Activated CD4-positive, alpha-beta T cell treated with anti-CD3 and anti-CD28 coated beads, Interleukin-2, amount 10 ng/mL, durations not matched to agents 7 days and 5 days (primary cell): ENCODE measurements at places on chromosomes 5 and 9.

DNA sequence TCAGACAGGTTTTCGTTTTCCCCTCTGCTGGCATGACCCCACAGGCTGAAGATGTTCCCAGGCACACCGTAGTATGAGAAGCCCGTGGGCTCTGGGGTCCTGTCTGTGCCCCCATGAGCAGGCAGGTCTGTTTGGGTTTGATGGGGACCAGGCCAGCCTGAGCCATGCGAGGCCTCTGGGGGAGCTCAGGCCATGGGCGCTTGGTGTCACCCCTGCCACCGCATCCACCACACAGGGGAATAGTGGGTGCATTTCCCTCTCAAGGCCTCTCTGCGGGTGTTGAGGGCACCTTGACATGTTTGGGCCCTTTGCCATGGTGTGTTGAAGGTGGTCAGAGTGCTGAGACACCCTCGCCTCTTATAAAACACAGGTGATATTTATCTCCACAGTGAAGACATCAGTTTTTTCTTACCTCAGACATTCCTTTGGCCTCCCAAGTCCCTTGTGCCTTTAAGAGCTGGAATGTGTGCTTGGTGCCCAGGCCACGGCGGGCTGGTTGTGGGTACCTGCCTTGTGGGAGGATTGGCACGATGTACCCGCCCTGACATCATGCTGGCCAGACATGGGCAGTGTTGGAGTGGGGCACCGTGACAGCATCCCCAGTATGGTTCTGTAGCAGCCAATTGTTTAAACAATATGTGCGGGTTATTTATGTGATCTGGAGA lies 68.3 kb downstream of the WNK2 start:
- DNase-seq, result no peak

DNA sequence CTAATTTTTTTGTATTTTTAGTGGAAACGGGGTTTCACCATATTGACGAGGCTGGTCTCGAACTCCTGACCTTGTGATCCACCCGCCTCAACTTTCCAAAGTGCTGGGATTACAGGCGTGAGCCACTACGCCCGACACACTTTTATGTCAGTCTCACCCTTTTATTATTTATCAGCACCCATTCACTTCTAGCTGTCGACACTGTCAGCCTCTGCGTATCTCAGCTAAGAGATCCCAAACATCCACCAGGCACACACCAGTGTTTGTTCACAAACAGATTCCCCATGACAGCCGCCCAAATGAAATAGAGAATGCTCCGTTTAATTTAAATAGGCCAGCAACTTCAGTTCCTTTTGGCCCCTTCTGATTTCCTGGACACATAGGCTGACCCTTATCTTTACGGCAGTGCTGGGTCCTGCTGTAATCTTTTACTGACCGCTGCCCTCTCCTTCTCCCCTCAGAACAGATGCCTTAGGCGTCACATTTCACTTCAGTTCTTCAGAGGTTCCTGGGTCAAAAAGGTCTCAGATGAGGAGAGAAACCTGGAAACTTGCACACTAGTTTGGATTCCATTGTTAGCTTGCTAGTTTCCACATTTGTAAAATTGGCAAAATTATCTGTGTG lies 43.1 kb upstream of the CKMT2 start:
- no peak for DNase-seq

DNA sequence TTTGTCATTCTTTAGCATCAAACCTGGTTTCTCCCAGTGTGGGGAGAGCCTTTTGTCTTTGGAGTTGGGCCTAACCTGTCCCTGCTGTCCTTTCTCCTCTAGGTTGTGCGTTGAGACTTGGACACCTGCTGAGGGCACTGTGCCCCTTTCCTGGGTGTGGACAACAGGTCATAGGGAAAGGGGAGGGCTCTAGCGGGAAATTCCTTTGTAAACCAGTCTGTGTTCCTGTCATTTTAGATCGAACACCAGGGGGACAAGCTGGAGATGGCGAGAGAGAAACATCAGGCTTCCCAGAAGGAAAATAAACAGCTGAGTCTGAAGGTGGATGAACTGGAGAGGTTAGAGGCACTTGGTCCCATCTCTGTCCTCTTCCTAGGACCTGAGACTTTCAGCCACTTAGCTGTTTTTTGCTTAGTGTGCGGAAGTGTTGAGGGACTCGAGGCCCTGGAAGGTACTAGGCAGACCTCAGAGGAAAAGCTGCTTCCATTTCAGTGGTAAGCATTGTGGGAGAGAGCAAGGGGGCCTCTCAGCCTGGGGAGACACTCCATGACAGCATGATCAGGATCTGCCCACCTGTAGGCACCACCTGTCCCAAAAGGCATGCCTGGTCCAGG lies 8.6 kb upstream of the GLE1 start:
- no peak for DNase-seq

GRCh38 chr9:132487351-132487791 lies 77.4 kb downstream of the CFAP77 start:
- DNase-seq, result peak; percentile 49

- DNase-seq, result no peak
Measured at GRCh38 chr5:57717555-57717954, 234.9 kb upstream of the ACTBL2 start.

- DNase-seq, result no peak
Measured at GRCh38 chr9:86075132-86076109, 23.9 kb downstream of the GOLM1 start.

DNA sequence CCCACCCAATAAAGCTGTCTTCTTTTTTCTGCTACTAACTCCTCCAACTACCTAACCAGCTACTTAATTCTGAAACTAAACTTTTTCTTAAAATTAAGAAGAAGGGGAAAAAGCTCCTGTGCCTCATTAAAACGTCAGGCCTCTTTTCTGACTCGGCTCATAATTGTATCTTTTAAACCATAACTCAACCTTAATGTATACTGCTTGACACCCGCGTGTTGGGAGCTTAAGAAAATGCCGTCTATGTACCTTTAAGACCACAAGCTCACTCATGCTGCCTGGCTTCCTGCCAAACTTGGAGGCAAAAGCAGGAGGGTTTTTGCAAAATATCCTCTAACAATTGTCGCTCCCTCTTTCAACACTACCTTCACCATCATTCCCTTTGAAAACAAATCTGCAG lies 5.0 kb downstream of the EBF1 start:
- DNase-seq, result peak; percentile 77

DNA sequence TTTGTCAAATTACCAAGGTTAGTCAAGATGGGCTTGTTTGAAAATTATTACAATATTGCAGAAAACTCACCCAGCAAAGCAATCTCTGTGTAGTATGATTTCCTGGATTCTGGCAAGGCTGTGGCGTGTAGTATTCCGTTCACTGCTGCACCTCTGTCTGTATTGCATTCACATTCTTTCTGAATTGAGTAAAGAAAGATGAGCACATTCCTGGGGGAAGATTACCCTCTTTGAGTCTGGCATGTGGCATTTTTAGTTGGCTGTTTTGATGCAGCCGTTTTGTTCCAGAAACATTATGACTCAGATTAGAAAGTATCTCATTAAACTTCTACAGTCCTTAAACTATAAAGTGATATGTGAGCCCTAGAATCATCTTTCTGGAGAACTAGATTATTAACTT lies 197.7 kb downstream of the TENT4A start:
- DNase-seq, result no peak

- no peak for DNase-seq
Measured at GRCh38 chr5:73859696-73860095, 233.7 kb downstream of the ARHGEF28 start.

- no peak for DNase-seq
Measured at GRCh38 chr5:15702102-15702501, 202.1 kb downstream of the FBXL7 start.

DNA sequence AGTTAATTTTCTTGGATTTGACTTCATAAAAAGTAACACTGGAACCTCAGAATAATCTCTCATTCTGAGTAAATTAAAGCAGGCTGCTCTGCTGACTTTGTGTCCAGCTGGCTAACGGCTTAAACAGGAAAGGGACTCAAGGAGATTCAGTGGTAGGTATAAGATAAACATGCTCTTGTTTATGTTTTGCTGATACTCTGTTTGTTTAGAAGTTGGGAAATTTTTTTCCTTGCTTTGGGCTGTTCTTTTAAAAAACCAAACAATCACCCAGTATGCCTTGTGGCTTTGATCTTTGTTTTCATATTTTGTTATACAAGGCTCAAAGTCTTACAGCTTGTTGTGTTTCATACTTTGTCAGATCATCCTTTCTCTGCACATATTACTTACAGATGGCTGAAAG lies 237.6 kb upstream of the RIOK2 start:
- DNase-seq, result no peak

DNA sequence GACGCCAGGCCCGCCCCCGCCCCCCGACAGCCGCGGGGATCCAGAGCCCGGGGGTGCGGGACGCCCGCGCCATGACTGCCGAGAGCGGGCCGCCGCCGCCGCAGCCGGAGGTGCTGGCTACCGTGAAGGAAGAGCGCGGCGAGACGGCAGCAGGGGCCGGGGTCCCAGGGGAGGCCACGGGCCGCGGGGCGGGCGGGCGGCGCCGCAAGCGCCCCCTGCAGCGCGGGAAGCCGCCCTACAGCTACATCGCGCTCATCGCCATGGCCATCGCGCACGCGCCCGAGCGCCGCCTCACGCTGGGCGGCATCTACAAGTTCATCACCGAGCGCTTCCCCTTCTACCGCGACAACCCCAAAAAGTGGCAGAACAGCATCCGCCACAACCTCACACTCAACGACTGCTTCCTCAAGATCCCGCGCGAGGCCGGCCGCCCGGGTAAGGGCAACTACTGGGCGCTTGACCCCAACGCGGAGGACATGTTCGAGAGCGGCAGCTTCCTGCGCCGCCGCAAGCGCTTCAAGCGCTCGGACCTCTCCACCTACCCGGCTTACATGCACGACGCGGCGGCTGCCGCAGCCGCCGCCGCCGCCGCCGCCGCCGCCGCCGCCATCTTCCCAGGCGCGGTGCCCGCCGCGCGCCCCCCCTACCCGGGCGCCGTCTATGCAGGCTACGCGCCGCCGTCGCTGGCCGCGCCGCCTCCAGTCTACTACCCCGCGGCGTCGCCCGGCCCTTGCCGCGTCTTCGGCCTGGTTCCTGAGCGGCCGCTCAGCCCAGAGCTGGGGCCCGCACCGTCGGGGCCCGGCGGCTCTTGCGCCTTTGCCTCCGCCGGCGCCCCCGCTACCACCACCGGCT lies 1.0 kb downstream of the FOXE1 start:
- DNase-seq, result peak; percentile 70

DNA sequence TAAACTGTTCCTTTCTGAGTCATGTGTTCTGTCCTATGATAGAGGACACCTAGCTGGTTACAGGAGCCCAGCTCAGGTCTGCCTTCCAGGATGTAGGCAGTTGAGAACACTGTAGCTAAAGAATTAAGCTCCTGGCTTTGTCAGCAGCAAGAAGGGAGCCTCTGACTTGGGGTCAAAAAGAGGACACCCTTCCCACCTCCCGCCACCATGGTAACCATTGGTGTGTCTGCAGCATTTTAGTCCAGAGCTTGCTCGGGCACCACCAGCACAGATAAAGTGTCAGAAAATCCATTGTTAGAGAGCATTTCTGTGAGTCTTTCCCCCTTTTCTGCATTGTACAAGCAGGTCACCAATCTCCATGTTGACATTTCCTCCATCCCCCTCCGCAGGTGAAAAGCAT lies 181.7 kb downstream of the DOCK8 start:
- DNase-seq, result no peak

- no peak for DNase-seq
Measured at GRCh38 chr9:2955575-2955974, 111.7 kb upstream of the PUM3 start.

GRCh38 chr9:107260437-107261081 lies 22.5 kb upstream of the RAD23B start:
- DNase-seq, result no peak

- DNase-seq, result no peak
Measured at GRCh38 chr5:116765441-116765840, 190.8 kb upstream of the SEMA6A start.

DNA sequence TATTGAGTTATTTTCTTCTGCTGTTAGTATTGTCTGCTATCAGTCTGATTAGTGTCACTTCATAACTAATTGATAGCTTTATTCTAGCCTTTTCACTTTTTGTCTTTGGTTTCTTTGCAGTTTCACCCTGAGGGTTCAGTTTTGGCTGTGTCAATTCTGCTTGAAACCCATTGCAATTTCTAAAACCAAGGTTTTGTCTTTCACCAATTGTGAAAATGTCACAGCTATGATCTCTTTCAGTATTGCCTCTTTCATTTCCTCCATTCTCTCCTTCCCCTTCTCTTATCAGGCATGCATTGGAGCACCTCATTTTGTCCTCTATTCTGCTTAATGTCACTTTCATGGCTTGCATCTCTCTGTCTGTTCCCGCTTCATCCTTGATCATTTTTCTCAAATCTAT lies 248.1 kb downstream of the YTHDC2 start:
- no peak for DNase-seq

- no peak for DNase-seq
Measured at GRCh38 chr5:6178846-6179532, 199.4 kb downstream of the MED10 start.
